ENCODE measurements at places on chromosomes 12 and 14.

GRCh38 chr12:11894890-11895289, 175.8 kb upstream of the BCL2L14 start:
- DNase-seq: no peak

DNA sequence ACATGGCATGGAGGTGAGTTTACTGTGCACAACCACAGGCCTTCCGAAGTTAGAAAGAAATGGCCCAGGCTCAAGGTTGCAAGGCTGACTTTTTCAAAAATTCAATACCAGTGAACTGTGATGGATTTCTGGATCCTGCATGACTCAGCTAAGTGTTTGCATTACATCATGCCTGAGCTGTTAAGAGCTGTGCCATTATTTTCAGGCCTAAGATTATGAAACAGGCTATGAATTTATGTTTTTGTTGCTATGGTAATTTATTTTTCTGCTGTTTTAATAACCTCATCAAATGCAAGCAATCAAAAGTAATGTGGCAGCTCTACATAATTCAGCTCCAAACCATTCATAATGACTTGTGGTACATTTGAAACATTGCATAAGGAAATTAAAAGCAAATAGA, 457.7 kb upstream of the TMEM132C start:
- no peak for DNase-seq

DNA sequence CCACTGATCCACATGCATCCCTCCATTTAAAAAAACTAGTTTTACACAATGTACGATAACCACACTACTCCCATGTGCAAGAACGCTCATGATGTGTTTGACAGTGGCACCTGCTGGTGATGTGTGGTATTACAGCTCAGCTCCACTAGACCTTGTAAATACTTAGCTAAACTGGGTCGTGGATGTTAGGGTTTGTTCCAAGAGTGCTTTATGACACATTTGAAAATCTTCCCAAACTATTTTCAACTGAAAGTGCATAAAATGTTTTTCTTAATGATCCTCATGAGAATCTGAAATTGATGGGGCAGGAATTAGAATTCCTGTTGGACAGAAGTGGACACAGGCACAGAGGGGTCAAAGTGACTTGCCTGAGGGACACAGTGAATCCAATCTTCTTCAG, 99.2 kb downstream of the SCARB1 start:
- DNase-seq: peak; percentile 43

DNA sequence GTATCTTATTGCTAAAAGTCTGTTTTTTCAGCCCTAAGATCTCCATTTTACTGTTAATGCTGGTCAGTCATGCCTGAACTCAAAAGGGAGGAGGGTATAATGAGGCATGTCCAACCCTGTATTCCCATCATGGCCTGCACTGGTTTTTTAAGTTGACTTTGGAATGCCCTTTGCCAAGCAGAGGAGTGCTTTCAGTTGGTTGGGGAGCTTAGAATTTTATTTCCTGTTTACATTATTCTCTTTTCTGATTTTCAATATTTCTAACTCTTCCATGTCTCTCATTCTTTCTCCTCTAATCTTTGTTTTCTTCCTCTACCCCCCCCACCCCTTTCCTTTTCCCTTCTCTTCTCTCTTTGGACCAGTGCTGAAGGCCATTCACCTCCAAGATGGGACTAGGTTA, 4.9 kb upstream of the DHRS2 start:
- DNase-seq: no peak

DNA sequence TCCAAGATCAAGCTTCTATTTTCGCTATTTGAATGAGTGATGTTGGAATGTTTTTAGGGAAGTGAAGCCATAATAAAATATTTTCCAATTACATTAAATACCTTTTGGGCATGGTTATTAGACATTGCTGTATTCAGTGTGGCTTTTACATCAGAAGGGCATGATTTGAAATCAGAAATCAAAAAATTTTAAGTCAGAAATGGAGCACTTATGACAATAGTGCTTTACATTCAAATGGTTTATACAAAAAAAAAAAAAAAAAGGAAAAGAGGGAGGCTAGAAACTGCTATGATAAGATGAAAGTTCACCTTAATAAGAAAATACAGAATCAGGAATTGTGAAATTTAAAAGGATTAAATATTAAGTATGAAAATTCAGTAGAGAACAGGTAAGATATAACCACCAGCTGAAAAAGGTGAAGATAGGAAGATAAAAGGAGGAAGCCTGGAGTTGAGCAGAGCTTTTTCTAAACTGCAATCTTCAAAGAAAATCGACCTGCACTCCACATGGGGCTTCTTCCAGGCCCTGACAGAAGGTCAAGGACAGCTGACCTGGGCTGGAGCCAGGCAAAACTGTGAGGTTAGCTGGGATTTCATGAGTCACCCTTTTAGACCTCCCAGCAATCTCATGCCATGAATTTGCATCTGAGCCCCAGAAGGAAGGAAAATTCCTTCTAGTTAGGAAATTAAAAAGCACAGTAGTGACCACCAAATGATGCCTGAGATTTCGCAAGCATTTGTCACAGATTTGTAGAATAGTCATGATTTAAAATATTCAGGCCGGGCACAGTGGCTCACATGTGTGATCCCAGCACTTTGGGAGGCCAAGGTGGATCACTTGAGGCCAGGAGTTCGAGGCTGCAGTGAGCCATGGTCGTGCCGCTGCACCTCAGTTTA, 23.4 kb upstream of the BMP4 start:
- no peak for DNase-seq

- DNase-seq: no peak
Observed at GRCh38 chr12:66627988-66628317, 50.9 kb downstream of the GRIP1 start.

DNA sequence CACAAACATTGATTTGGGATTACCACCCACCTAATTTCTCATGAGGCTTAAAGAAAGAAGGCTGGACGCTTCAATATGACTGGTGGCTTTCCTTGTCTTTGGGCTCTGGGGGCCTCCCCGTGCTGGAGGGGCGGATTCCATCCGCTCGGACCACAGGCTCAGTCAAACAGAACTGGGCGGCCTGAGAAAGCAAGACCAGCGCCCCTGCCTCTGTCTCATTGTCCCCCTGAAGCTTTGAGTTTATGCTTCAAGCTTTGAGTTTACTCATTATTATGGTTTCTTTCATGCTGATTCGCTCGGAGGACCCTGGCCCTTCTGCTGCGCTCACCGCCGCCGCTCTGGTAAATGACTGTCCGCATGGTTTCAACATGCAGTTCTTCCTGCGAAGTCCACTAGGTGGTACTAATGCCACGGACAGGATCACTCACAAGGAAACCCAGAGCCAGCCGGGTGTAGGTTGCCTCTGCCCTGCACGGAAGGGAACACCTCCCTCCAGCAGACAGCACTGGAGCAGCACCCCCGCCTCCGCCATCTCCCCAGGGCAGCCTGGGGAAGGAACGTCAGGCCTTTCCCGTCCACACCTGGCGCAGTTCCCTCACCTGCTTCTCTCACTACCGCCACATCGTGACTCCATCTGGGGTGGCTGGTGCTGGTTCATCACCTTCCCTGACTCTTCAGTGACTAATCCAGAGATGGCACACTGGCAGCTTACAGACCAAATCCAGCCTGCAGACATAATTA, 13.2 kb upstream of the TIGAR start:
- no peak for DNase-seq

DNA sequence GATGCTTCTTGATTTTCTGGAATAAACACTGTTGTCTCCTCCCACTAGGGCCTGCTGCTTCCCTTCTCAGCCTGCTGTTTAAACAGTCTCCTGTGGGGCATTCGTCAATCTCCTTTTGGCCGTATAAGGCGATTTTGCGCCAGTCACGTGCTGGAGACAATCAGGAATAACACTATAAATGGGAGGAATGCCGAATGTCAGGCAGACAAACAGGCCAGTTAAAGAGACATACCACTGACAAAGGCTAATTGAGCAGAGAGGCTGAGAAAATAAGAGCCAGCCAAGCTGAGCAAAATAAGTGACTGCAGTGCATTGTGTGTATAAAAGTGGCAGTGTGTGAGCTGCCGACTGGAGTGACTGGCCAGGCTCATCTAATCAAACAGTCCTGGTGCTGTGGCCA, 23.3 kb downstream of the DMAC2L start:
- DNase-seq: no peak

DNA sequence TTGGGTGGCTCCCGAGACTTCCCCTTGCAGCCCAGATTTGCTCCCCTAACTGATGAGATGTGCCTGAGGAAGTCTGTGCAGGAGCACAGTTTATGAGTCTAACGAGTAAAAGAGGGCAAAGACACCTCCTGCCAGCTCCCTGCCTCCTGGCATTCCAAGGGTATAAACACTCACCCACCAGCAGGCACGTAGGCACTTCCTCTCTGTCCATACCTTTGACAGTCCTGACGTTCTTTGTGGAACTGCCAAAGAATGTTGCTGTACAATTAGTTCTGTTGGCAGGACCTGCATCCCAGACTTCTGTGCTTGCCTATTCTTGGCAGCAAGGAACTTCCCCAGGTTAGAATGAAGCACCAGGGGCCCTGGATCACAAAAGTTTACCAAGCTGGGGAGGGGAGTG, 889.3 kb downstream of the BCL11B start:
- no peak for DNase-seq

GRCh38 chr14:98204139-98204538, 1067.9 kb downstream of the BCL11B start:
- no peak for DNase-seq

GRCh38 chr14:30751646-30752416, 122.5 kb upstream of the COCH start:
- DNase-seq: no peak

- no peak for DNase-seq
Observed at GRCh38 chr12:101854747-101855146, 22.6 kb upstream of the DRAM1 start.

DNA sequence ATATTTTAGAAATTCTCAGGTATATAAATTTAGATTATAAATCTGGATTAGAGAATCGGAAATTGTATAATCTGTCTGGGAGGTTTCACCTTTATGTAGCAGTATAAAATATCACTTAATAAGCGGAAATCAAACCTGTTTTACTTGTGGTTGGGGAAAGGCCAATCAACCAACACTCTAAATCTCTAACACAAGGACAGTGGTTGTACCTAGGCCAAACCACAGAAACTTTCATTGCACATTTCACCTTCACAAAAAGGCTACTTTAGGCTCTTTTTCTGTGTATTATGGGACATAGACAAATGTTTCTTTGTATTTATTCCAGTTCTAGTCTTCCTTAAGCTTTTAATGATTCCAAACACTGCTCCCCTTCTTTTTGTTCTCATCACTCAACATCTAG, 19.8 kb downstream of the ERH start:
- no peak for DNase-seq

DNA sequence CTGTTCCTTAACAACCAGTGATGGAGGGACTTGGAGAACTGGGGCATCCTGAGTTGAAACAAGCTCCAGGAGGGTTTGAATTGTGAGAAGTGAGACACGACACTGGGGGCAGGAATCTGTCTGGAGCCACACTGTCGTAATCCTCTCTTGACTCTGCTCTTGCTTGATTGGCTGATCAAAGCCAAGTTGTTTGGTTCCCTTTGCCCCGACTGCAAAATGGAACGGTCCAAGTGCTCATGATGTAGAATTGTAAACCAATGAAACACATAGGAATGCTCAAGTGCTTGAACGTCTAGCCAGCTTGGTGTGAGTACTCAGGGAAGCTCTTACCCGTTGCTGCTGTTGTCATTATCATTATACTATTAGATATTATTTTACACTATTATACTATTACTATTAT, 98.1 kb downstream of the TMEM132C start:
- DNase-seq: no peak

DNA sequence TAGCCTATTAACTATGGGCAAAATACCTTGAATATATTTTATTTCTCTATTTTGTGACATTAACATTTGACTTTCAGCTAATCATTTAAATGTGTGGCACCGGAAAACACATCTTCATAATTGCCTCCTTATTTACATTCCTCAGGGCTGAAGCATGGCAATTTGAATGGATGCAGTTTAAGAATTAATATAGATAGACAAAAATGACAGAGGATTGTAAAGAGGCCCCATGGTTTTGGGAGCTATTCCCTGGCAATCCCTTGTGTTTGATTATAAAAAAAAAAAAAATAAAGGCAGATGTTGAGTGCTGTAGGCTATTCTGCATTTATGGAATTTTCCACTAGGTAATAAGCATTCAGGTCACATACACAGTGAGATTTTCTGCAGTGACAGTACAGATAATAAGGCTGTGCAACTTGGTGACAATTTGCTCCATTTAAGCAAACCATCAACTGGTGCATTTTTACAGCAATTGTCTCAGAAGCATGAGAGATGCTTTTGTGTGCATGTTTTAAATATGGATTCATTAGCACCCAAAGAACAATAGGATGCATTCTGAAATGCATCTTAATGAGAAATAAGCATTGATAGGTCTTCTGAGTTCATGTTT, 123.2 kb upstream of the SLC38A4 start:
- DNase-seq: no peak

GRCh38 chr12:52026263-52026662, 19.5 kb downstream of the TAMALIN start:
- DNase-seq: no peak

DNA sequence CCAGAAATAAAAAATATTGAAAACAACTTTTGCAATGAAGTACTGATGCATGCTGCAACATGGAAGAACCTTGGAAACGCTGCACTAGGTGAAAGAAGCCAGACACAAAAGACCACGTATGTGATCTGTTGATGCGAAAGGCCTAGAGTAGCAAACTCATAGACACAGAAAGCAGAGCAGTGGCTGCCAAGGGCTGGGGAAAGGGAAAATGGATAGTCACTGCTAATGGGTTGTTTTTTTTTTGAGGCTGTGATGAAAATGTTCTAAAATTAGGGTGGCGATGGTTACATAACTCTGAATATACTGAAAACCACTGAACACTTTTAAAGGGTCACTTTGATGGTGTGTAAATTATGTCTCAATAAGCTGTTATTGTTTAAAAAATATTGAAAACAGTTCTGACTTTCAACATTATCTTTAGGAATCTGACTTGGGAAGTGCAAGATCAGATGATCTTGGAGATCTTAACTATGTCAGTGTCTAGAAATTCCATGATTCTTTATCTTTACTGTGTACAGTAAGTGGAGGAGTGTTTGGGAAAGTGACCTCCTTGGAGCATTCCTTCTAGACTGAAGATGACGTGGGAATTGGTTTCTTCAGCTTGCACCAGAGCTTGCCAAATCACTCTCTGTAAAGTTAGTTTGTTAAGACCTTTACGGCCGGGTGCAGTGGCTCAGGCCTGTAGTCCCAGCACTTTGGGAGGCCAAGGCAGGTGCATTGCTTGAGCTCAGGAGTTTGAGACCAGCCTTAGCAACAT, 12.4 kb downstream of the MLXIP start:
- DNase-seq: no peak

Measured in stimulated activated naive CD8-positive, alpha-beta T cell treated with anti-CD3 and anti-CD28 coated beads, Interleukin-15, amount 100 ng/mL, for 72 hours (primary cell).